ENCODE measurements at places on chromosomes 16 and 17.
A peak's percentile ranks its signal among the peaks of the same experiment; 100 is the strongest.

- DNase-seq = no peak
Observed at GRCh38 chr16:78098087-78098486, 1.4 kb upstream of the WWOX start.

DNA sequence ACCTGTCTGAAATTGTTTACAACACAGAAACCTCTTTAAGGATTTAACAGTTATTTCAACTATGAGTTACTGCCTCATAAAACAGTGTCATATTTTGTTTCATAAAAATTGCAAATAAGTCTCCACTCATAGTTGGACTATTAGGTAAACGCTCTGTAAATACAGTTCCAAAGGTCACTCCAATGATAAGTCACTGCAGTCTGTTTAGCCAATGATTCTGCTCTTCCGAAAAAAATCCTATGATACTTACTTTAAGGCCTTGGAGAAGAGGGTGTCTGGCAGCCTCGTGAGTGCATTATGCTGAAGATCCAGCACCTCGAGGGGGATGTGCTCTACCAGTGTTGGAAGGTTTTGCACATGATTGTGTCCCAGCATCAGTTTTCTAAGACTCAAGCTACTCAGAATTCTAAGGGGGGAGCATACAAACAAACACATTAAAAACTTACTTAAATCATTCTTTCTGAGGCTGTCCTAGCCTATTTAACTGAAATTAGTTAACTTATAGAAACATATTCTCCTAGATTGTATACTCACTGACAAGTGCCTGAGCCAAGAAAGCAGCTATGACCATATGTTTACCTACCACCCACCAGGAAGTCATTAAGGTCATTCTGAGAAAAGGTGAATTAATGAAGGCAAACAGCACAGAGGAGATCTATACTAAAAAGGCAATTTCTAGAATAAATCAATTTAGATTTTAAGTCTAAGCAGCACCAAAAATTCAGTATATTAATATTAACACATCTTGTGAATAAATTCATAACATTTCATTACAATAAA lies 41.1 kb downstream of the MARVELD3 start:
- DNase-seq = no peak

GRCh38 chr16:74793571-74793970 lies 19.0 kb upstream of the FA2H start:
- DNase-seq = no peak

DNA sequence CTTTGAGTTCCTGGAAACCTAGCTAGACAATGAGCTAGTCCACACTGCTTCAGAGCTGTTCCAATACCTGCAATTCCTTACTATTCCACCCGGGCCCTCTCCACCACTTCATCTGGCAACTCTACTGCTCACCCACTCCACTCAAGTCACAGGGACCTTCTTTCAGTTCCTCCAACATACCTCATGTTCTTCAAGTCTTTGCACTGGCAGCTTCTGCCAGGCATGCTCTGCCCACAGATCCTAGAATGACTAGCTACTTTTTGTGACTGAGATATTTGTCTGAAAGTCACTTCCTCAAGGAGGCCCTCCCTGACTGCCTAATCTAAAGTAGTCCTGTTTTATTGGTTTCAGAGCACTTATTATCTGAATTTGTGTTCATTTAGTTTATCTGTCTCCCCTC lies 86.4 kb downstream of the TEX14 start:
- DNase-seq = no peak

DNA sequence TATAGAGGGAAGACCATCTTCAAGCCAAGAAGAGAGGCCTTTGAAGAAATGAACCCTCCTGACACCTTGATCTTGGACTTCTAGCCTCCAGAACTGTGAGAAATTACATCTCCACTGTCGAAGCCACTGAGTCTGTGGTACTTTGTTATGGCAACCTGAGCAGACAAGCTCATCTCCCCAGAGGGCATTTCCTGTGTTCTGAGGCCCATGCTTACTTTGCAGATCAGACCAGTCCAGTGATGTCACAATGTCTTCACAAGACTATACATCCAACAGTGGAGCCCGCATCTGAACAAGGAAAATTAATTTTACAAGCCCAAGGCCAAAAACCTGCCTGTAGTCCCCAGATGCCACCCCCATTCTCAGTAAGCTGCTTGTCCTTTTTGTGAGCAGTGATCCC lies 14.8 kb upstream of the C17orf113 start:
- no peak for DNase-seq

GRCh38 chr16:339680-340079 lies 12.8 kb downstream of the AXIN1 start:
- DNase-seq = no peak

DNA sequence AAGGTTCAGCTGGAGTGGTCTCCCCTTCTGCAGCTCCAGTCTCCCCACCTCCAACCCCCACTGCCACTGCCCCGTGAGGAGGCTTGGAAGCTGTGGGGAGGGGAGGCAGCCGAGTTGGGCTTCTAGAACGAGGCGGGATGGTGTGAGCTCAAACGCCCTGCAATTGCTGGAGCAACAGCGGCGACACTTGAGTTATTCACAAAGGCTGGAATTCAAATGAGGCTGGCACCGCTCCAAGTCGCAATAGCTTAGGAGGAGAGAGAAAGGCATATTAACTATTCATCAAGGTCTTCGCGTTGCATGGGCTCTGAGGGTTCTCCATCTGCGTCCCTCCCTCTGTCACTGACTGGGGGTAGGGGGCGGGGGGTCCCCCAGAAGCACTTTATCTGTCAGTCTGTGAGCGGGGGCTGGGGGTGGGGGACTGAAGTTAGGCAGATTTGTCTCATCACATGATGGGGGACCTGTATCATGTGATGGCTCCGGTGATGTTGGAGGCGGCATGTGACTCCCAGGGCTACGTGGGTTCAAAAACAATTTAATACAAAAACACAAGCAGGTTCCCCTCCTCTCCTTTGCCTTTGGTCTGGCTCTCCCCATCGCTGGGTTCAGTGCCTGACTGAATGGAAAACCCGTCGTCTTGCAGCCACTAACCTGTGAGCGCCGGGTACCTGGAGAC lies 70.5 kb downstream of the RBBP6 start:
- peak; percentile 53 for DNase-seq

DNA sequence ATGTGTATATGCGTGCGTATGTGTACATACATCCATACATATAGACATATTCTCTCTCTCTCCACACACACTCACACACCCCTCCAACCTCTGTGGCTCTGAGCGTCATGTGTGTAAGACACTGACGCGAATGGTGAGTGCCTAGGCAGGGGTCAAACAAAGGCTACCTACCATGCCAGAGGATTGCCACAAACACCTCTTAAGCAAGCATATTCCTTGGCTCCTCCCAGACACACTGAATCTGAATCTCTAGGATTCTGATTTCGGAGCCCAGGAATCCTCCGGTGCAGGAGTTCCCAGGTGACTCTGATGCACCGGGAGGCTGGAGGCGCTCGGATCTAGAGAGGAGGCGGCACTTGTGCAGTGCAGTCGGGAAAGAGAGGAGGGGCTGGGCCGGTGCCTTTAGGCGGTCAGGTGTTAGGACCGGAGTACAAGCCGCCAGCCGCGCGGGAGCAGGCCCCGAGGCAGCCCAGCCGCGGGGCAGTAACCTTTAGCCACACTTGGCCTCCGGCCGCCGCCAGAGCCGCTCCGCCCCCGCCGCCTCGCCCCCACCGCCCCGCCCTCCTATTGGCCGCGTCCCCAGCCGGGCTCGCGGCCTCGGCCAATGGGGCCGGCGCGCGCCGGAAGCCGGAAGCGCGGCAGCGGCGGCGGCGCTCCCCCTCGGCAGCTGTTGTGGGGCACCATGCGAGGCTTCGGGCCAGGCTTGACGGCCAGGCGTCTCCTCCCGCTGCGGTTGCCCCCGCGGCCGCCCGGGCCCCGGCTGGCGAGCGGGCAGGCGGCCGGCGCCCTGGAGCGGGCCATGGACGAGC lies at the start of gene MLYCD:
Gene MLYCD (plus strand): TSS at position 653 of the 809 bp plus-strand sequence. CDS start 30 bp downstream, at position 683.
- peak; percentile 58 for DNase-seq

DNA sequence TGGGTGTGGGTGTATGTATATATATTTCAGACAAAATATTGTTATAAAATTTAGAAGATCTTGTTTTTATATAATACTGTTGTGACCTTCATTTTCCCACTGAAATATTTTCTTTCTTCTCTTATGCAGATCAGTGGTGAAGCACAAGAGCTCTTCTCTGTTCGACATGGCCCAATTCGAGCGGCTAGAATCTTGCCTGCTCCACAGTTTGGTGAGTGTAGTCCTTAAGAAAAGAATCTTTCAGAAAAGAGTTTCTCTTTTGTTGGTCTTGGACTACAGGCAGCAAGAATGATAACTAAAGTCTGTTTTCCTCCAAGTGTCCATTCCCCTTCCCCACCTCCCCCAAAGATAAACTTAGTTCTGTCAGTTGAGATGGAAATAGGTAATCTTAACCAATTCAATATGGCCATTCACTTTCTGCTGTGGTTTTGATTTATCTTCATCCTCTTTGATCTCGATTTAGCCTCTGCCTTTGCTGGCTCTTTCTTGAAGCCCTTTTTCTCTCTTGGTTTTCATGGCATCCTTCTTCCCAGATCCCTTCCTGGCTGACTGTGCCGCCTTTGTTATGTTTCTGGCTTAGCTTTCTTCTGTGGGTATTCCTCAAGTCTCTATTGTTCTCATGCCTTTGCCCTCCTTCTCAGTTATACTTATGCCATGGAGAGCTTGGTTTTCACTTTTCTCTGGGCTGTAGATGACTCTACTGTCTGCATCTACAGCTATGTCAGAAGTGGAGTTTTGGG lies 69.6 kb downstream of the BCAS3 start:
- no peak for DNase-seq

DNA sequence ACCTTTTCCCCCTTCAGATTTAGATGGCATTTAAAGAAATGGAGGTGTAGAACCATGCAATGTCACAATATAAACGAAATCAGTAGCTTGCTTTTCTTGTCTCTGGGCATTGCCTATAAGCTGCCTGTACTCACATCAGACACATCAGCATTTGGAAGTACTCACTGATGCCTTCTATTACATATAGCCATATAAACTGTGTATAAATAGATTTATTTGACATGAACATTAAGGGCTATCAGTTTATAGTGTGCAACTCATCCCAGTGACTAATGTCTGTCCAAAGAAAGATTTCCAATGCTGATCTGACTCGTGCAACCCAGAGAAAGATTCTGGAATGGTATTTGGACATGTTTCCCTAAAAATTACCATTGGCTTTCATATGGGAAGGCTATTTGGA lies 417.9 kb upstream of the MAF start:
- no peak for DNase-seq

- DNase-seq = no peak
Observed at GRCh38 chr16:24282141-24282540, 26.0 kb downstream of the CACNG3 start.

DNA sequence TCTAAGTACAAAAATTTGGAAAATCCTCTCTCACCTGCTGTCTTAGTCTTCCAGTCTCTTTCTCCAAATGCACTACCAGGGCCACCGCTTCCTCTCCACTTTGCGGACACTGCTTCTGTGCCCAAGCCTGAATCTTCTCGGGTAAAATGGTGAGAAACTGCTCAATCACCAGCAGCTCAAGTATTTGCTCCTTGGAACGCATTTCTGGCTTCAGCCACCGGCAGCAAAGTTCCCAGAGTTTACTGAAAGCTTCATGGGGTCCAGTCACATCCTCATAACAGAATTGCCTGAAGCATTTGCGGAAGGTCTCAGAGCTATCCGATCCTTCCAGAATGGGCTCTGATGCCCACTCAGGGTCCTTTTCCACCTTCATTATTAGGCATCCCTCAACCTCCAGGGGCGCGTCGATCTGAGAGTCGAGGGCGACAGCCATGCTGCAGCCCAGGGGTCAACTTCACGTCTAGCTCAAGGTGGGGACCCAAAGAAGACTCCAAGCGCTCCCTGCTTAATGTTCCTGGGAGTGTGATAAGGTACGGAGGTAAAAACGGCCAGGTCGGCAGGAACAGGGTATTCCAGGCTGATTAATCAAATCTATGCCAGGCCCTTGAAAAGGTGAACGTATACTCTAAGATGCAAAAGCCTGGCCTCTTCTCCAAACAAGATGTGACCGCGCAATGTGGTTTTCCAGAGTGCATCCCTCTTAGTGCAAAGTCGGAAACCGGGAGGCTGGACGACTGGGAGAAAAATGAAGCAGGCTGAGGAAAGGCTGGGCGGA lies 763 bp downstream of the ZKSCAN2 start:
- DNase-seq = no peak

DNA sequence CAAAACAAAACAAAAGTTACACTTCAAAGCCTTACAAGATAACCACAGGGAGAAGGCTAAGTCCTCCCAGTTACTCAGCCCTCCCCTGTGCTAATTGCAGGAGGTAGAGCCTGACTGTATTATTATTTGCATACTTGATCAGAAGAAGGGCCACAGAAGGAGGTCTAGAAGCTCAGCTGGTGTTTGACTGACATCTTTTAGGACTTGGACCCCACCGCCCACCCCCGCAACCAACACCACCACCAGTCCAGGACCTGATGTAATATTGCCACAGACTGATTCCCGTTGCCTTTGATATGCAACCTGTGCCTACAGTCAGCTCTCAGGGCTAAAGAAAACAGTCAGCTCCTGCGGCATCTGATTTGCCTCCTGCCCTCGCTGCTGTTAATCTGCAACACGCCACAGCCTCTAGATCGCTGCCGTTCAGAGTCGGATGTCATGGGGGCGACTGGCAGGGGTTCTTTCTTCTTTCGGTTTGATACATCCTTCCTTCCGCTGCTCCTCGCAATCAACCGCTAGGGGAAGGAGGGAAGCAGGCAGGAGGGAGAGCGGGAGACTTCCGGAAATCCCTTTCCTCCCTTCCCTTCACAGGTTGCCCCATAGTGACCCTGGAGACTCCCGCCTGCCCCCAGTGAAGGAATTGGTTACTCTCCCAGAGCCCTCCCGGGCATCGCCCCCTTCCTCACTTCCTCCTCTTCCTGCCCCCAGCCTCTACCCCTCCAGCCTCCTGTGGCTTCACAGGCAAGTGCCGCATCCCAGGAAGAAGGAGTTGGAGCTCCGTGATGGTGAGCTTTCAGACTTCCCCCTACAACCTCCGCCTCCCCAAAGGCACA lies 90.5 kb upstream of the SOX9 start:
- DNase-seq = no peak

DNA sequence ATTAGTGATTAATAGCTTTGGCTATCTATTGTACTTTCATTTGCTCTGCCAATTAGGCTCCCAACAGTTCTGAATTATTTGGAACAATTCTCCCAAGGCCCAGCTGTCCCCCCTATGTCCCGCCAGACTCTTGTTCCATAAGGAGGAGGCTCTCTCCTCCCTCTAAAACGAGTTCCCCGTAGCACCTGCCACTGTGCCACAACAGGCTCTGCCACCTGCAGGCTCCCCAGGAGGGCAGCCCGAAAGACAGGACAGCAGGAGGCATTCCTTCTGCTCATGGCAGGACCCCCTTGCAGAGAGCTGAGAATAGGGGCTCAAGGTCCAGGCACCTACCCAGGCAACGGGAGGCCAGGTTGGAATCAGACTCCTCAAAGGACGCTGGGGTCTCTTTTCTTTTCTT lies 9.0 kb downstream of the PITPNM3 start:
- peak; percentile 85 for DNase-seq

DNA sequence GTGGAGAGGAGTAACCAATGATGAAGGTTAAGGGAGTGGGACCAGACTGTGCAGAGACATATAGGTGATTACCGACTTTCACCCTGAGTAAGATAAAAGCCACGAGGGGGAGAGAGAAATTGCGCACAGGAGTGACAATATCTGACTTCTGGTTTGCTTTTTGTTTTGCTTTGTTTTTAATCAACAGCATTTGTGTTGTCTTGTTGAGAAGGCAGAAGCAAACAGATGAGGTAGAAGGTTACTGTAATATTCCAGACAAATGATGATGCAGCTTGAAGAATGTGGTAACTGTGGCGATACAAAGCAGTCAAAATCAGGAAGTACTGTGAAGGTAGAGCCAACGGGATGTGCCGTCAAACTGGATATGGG lies 7.5 kb downstream of the PELP1 start:
- no peak for DNase-seq

Data from NCI-H446 (cell line).